Stimulated activated memory B cell treated with anti-CD40 and anti-IgM and Interleukin-4, amounts not matched to agents 10 μg/mL and 1 μg/mL and 100 μg/mL, for 72 hours (primary cell): ENCODE measurements at places on chromosomes 7 and 10.

- no peak for ATAC-seq
Observed at GRCh38 chr10:132848291-132848701, 62.3 kb upstream of the NKX6-2 start.

DNA sequence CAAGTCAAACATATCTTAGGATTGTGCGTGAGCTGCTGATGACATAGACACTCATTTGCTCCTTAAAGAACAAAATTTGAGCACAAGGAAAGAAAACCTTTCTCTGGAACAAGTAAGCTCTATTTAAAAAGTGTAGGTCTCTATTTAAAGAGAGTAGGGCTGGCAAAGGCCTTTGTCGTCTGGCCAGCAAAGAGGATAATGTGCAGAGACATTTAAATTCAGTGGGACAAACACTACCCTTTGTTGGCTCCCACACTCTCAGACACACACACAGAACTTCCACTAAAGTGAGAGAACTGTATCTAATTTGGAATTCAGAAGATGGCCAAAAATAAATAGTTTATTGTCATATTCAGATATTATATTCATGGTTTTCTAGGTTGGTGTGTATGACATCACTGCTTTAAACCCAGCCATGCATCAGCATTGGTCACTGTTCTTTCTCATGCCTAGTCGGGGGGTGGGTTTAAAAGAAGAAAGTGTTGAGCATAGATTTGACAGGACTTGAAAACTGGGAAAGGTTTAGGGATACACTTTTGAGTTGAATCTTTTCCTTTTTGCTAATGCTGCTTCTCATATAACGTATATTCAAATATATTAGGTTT lies 49.5 kb upstream of the HDAC9 start:
- ATAC-seq: no peak

DNA sequence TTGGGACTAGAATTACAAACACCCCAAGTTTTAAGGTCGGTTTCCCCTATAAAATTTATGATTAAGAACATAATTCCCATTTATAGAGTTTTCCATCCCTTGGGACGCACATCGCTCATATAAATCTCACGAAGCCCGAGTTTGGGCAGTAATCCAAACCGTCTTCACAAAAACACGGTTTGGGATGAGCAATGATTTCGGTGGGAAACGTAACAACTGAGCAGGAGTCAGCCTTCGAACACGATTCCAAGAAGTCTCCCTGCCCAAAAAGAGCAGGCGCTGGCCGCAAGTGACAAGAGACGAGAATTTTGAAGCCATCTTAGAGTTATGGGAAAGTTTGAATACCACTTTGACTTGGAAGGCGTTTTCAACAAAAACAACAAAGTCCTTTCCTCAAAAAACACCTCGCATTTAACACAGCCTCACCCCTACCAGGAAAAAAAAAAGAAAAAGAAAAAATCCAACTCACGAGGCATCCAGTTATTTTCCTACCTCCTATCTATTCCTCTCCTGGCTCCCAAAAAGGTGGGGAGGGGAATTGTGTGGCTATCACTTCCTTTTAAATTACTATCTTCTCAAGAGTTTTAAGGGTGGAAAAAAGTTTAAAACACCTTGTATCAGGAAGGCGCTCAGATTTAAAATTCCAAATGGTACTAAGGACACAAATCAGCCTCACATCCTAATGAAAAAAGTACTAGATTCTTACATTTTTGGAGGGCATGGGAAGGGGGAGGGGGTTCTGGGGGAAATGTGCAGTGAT lies 1.6 kb downstream of the SEPHS1 start:
- no peak for ATAC-seq

GRCh38 chr7:155351120-155351870 lies 53.6 kb downstream of the INSIG1 start:
- no peak for ATAC-seq

GRCh38 chr10:77162697-77163096 lies 474.9 kb downstream of the KCNMA1 start:
- no peak for ATAC-seq

DNA sequence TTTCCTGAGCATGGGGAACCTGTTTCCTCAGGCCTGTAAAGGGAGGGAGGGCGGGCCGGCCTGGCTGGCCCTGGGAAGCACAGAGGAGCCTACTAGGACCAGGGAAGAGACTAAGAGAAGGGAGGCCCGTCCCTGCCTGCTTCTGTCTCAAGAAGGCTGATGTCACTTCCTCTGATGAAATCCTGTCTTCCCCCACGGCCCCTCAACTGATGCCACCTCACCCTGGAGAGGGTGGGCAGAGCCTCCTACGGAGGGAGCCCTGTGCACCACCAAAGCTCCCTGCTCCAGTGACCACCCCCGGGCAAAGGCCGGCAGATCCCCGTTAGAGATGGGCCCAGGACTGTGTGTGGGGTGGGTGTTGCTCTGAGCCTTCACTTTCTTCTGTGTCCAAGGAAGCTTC lies 1.0 kb upstream of the PILRA start:
- ATAC-seq: no peak

- ATAC-seq: no peak
Observed at GRCh38 chr7:92043637-92044036, 90.6 kb downstream of the CYP51A1 start.

DNA sequence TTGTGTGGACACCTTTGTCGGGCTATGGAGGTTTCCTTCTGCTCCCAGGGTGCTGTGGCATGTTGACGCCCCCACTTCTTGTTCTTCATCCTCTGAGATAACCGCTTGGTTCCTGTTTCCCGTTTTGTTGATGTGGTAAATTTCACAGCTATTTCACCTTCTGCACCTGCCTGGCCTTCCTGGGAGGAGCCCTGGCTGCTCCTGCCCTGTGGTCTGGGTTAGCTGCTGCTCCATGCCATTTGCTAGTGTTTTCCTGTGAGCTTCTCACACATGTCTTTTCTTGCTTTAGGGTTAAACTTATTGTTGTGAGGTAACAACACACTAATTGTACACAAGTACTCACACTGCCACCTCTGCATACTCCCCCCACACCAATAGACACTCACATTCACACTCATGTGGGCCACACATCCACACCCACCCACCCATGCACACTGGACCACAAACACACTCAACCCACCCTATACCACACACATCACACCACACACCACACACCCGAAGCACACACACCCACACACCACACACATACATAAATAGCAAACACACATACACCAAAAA lies 46.5 kb upstream of the MSMB start:
- no peak for ATAC-seq

DNA sequence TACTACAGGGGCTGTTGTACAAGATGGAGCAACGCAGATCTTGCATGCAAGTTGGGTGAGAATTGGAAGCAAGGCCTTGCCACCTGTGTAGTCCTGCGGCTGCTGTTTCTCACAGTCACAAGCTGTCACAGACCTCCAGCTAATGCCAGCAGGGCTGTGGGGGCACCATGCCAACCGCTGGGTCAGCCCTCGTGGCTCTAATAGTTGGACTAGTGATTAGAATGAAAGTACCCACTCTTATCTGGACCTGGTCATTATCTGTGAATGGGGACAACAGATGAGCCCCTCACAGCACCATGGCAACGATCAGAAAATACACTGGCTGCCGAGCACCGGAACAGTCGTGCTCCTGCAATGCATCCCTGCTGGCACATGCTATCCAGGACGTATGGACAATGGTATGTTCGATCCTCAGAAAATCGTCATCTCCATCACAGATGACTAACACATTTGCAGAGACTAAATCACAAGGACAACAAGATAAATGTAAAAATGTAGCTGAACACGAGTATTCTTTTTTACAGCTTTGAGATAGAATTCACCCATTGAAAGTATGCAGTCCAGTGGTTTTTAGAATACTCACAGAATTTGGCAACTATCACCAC lies 80.4 kb upstream of the CALN1 start:
- ATAC-seq: no peak

DNA sequence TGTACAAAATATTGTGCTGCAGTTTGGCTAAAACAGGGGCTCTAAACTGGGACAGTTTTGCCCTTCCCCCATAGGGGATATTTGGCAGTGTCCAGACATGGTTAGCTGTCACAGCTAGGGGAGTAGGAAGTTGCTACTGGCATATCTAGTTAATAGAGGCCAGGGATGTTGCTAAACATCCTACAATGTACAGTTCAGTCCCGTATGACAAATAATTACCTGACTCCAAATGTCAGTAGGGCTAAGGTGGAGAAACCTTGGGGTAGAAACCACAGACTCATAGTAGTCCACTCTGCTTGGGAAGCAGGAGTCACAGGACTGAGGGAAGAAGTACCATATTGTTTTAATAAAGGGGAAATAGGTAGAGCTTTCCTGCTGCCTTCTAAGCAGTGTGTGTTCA lies 39.8 kb downstream of the WBP1L start:
- ATAC-seq: no peak

DNA sequence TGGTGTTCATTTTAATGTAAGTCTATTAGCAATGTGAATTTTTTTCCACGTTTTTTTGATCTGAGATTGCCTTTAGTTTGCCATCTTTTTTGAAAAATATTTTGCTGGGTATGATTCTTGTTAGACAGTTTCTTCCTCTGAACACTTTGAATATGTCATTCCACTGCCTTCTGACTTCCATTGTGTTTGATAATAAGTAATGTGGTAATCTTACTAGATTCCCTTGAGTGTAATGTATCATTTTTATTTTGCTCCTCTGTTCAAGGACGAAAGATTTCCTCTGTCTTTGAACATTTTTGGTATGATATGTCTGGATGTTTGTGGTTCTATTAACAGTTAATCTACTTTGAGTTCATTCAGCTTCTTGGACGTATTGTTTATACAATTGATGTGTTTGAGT lies 371.4 kb downstream of the SUGCT start:
- no peak for ATAC-seq

DNA sequence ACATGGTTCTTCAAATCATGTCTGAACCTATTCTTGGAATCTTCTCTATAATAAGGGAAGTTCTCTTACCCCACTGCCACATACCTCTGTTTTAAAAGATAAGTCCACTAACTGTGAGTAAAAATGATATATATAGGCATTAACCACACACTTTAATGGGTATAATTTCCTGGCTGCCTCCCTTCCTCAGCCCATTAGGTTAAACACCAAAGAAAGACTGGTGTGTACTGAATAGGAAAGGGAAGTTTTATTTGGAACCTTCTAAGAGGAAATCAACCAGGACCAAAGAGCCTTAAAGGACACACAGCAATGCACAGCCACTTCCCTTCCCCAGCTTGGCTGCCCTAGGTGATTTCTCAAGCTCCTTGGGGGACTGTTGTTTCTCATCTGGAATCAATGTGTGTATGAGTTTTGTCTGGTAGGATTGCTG lies 5.0 kb upstream of the WBP1L start:
- no peak for ATAC-seq

DNA sequence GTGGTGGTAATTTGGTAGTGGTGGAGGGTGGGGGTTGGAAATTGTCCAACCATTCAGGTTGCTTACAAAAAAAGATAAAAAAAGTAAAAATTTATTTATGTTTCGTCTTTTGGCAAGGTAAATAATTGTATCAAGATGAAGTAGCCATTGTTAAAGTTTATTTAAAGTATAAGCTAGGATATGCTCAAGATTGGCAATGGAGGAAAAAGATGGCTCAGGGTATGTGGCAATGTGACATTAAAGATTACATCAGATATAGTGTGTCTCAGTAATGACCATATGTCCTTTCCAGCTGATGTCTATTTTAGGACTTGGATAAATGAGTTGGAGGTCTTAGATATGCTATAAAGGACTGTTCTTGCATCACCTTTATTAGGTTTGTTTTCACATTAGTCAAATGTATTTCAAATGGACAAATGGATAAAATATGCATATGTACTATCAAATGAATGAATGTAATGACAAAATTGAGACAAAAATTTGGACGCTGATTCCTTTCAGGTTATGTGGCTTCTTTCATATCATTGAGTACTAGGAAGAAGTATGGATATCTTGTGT lies 60.9 kb downstream of the ST7 start:
- ATAC-seq: no peak

- no peak for ATAC-seq
Observed at GRCh38 chr10:22649994-22650393, 64.4 kb downstream of the PIP4K2A start.

DNA sequence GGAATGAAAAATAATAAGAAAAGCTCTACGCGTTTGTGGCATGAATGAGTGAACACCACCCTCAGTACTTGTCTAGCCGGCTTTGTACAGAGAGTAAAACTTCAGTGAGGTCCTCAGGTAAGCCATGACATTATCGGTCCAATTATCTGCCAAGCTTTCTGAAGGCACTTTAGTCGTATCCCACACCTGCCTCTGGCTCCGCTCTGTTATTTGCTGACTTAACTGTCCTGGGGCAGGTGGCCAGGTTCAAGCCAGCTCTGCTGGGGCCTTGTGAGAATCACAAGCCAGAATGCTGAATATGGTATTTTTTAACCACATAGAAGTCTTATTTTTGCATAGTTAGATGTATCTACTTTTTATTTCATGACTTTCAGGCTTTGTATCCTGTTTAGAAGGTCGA lies 66.0 kb upstream of the FHIP2A start:
- ATAC-seq: no peak

DNA sequence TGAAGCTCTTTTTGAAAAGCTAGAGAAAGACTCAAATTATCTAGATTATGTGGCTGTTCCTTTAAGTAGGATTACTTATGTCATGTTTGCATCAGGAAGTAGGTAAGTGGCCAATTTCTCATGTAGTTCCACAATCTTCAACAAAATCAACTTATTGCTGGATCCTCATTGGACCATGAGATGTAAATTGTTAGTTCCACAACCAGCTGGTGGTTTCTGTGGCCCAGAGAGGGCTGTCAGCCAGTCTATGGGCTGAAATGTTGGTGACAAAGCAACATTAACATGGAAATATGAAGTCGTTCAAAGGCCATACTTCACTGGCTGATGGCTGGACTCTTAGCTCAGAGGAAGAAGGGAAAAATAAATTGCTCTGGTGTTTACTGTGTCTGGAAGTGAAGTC lies 157.9 kb downstream of the PLXDC2 start:
- ATAC-seq: no peak

GRCh38 chr7:158271646-158272045 lies 316.0 kb downstream of the PTPRN2 start:
- ATAC-seq: no peak

DNA sequence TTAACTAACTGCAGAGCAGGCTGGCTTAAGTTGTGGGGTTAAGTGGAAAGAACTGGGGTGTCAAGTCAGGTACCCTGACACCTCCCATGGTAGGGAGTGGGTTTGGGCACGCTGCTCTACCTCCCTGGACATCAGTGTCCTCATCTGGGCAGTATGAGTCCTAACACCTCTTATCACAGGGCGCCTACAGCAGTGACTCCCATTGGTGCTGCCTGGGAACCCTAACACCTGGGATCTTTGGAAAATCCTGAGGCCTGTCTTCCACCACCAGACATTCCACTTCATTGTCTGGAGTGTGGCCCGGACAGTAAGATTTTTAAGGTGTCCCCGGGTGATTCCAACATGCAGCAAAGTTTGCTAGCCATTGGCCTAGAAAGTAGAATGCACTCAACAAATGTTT lies 239.1 kb downstream of the SKAP2 start:
- ATAC-seq: no peak

- no peak for ATAC-seq
Observed at GRCh38 chr10:16789261-16789660, 28.0 kb downstream of the RSU1 start.

- no peak for ATAC-seq
Observed at GRCh38 chr10:132022241-132022640, 40.5 kb upstream of the BNIP3 start.

DNA sequence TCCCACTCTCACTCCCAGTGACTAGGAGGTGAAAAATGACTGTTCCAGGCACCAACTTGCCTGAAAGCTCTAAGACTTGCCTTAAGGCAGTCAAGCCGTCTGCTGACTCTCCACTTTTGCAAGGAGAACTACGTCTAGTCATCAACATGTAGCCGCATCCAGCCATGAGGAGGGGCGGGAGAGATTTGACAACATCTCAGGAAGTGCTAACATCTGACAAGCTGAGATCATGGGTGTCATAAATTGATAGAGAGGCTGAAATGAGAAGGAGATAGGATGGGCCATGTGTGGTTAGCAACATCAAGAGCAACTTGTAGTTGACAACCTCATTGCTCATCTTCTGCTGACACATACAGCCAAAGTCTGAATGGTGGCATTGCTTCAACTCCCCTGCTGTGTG lies 9.0 kb upstream of the TBXAS1 start:
- ATAC-seq: no peak
